ENCODE measurements at places on chromosomes 2 and 18.

DNA sequence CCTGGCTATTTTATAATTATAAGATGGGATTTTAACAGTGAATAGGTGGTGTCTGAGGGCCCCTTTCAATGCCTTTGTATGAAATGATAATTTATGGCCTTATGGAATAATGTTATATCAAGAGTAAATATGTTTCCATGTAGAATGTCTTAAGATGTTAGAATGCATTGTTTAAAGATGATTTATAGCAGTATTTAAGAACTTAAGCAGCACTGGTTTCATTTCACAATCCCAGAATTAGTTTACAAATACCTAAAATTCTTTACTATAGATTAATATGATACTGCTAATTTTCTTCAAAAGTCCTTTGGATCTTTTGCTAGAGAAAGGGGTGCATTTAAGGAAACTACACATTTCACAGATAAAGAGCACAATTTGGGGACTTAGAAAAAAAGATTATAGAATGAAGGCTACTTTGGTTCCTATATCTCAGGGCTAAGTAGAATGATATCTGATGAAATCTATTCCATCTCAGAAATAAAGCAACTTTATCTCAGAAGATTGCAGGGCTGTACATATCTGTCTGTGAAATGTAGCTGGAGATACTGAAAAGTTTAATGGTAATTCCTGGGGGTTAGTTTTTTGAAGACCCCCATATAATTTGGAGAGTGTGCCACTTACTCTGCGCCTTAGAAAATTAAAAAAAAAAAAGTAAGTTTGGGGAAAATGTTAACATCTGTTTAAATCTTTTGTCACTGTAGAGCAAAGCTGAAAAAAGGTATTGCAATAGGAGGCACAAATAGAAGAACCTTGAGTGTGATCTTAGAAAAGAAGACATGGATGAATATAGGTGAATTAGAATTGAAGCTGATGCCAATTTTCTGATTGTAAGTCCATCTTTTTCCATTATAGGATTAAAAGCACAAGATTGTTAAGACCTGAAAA lies 123.4 kb downstream of the GULP1 start:
- no peak for DNase-seq

GRCh38 chr2:67658820-67659219 lies 261.7 kb downstream of the ETAA1 start:
- no peak for DNase-seq

- no peak for DNase-seq
These were observed 144.2 kb upstream of the LRRTM4 start for GRCh38 chr2:77666251-77666980.

GRCh38 chr2:73728711-73729110 lies 8.4 kb downstream of the TPRKB start:
- no peak for DNase-seq

- no peak for DNase-seq
These were observed 48.1 kb downstream of the TSN start for GRCh38 chr2:121803503-121803902.

- peak; percentile 71 for DNase-seq
These were observed 703 bp downstream of the UGGT1 start for GRCh38 chr2:128091726-128092080.

GRCh38 chr18:4004183-4004829 lies 450.8 kb downstream of the DLGAP1 start:
- no peak for DNase-seq

DNA sequence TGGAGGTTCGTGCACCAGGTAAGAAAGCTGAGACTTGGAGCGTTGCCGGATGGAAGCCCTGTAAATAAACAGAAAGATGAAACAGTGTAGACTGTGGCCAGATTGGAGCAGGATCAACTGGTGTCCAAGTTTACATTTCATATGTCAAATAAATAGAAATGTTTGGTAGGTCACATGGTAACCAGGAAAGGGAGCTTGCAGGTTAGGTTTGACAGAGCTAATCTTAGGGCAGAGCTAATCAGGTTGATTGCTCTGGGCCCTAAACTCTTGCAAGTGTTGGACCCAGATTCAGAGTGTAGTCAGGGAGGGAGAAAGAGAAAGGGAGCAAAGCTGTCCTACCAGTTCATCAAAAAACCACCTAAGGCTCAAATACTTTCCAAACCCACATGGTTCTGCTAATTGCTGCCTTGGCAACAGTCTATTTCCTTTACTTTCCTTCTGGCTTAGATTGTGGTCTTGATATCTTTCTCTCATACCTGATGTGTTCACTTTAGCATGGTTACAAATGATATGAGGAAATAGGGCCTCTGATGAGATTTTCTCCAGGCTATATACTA lies 63.2 kb downstream of the G6PC2 start:
- DNase-seq = peak; percentile 47

DNA sequence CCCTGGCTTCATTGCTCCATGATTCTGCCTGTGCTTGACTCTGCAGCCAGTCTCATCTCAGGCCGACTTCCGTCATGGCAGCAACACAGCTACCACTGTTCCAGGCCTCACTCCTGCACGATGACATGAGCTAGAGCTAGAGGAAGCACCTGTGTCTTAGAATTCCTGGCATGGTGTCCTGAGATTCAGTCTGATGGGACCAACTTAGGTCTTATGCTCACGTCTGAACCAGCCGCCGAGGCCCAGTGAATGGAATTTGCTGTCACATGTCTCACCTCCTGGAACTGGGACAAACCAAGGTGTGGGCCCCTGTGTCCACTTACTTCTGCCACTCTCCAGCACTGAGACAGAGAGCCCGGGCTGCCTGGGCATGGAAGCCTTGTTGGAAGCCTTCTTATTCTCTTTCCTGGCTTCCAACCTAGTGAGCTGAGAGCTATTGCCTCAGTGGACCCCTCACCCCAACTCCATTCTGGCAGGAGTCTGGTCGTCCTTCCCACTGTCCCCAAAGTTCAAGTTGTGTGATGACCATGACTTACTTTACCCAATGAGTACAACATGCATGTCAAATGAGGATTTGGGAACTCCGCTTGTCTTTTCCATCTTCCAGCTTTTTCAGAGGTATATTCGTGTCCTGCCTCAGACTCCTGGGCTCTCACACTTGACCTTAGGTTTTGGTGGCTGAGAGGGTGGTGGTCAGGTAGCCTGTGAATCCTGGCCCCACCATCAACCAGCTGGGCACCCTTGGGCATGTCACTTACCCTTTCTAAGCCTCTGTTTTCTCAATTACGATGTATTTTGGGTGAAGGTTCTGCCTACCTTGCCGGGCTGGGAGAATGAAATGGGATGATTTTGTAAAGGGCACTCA lies 39.1 kb upstream of the HS6ST1 start:
- no peak for DNase-seq

- no peak for DNase-seq
These were observed 370.9 kb downstream of the CNTNAP5 start for GRCh38 chr2:124395961-124396360.

- peak; percentile 36 for DNase-seq
These were observed 28.4 kb upstream of the PTMA start for GRCh38 chr2:231679908-231680284.

- DNase-seq = no peak
These were observed 409.9 kb downstream of the CPS1 start for GRCh38 chr2:210966330-210966729.

DNA sequence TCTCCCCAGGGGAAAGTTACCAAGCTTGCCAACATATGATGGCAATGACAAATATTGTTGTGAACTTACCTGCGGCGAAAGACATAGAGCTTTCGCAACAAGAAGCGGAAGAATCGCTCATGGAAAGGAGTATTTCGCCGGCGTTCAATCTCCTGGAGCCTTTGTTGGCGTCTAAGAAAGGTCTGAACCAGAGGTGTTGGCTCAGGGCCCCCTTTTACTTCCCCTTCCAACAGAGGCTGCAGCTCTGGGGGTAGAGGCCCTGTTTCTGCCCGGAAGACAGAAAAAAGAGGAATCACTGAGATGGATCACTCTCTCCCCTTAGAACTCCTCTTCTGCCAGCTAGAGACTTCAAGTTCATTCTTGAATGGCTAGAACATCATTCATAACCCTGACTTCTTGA lies 10.8 kb downstream of the GGCX start:
- peak; percentile 43 for DNase-seq

DNA sequence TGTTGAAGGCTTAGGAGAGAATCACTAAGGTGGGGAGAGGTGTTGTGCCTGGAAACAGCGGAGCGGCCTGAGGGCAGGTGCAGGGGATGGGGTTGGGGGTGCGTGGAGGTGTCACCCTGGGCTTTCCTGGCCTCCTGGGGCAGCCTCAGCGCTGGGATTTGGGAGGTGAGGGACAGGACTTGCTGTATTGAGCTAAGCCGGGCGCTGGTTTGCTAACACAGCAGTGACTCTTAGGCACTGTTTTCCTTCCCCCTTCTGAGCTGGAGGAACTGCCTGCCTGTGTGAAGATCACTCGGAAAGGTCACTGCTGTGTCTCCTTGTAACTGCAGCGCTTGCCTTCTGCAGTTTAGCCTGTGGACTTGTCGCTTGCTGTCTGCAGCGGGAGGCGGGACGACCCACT lies 21.2 kb downstream of the PRELID3A start:
- no peak for DNase-seq

DNA sequence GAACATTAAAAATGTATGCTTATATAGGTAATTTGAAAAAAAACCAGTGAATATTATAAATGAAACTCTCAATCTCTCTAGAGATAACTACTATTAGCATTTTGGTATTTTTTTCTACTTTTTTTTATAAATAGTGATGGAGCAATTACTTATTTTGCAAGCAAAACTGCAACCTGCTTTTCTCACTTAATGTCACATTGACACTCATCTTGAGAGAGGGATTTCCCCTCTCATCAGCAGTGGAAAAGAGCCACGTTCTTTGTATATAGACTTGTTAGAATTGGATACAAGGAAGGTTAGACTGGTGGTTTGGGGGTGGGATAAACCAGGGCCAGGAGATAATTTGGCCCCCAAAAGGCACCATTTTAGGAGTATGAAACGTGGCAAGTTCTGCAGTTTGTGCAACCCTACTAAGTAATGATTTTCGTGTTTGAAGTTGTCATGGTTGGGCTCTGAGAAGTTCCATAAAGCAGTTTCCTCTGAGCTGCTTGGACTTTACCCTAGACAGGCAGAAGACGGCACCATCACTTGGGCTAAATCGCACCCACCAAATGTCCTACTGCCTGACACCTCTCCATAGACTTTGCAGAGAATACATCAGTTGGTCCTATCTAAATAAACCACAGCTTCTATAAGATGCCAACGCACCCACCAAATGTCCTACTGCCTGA lies 194.0 kb downstream of the ACTR3 start:
- DNase-seq = no peak

DNA sequence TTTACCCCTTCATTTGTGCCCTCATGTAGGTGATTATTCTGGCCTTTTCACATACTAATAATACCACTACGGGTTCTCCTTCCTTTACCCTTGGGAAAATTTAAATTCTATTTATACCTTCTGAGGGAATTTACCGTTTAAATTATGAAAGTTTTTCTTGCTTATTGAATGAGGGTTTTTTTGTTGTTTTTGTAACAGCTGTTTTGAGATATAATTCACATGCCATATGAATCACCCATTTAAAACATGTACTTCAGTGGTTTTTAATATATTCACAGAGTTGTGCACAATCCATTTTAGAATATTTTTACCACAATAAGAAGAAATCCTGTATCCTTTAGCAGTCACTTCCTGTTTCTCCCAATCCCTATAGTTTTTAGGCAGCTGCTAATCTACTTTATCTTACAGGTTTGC lies 54.7 kb downstream of the EML4 start:
- no peak for DNase-seq

DNA sequence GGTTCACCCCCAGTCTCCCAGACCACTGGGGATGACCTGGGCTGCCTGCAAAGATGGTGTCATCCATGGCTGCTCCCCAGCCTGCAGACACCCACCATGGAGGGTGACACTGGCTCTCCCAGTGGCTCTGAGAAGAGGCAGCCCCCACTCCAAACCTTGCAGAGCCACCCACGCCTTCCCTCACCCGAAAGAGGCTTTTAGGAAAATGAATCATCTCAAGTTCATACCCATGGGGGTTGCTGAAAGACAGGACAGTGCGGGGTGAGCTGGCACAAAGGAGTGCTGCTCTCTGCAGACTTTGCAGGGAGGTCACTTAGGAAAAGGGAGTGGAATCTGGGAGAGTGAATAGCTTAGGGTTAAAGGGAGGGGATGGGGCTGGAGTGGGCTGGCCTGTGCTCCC lies 36.4 kb downstream of the MPHOSPH10 start:
- no peak for DNase-seq

- no peak for DNase-seq
These were observed 315.2 kb upstream of the RND3 start for GRCh38 chr2:150802635-150803034.

GRCh38 chr2:160836755-160837154 lies 323.5 kb upstream of the TANK start:
- DNase-seq = no peak

- no peak for DNase-seq
These were observed 136.1 kb downstream of the SH3BP4 start for GRCh38 chr2:235087832-235088495.

- no peak for DNase-seq
These were observed 249.0 kb downstream of the TWIST2 start for GRCh38 chr2:239096676-239097427.

GRCh38 chr18:23204589-23205235 lies 69.4 kb downstream of the CABLES1 start:
- no peak for DNase-seq

DNA sequence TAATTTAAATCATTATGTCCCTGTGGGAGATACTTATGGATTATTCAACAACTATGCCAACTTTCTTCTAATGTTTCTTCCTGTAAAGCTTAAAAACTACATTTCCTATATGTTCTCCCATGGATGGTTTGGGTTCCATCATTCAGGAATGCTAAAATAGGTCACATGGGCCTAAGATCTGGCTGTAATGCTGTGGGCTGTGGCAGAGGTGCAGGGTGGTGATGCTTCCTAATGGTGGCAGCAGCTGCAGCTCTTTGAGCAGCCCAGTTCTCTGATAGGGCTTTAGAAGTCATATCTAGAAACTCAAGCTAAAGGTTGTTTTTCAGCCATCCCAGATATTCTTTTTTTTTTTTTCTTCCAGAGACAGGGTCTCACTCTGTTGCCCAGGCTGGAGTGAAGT lies 266.1 kb downstream of the ZNF385B start:
- DNase-seq = no peak

- DNase-seq = no peak
These were observed 1052.6 kb upstream of the PIK3C3 start for GRCh38 chr18:40902436-40902835.

- DNase-seq = no peak
These were observed 818.4 kb upstream of the FSHR start for GRCh38 chr2:49972699-49973098.

- no peak for DNase-seq
These were observed 50.4 kb downstream of the TNS1 start for GRCh38 chr2:217952409-217952808.

DNA sequence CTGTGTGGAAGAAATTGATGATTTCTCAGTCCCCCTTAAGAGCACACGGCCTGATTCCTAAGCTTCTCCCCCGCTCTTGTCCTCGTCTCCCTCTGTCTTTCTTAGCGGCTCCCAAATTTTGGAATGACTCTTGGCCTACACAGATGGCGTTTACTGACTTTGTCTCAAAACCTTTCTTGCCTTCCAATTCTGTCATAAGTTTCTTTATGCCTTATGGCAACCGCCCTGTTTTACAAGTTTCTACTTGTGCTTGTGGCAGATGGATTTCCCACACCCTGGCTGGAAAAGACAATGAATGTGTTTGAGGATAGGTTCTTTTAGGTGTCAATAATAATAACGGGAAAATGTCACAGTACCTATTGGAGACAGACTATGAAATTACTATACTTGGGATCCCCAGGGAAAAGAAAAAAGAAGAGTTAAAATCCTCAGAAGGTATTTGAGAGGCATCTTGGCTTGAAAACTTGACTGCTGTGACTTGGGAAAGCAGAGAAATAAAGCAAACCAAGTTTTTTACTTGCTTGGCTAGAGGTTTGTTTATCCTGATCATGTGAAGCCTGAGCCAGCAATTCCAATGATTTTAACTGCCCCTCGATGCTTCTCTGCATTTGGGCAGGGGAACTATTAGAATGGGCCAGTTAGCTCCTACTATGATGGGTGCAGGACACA lies 276.4 kb downstream of the HRH4 start:
- DNase-seq = no peak
